ENCODE measurements at places on chromosomes 11 and 22. TPM values are rescaled to one million over a fixed set of nuclear protein-coding genes. Genes with fewer than 3 reads are reported as not detected.

KRTAP5-7 gene
- total RNA-seq, result 0.17 TPM

TIGD3 gene
- total RNA-seq, result 1.4 TPM

VSIG2 gene
- total RNA-seq, result 1.3 TPM

PLA2G3 gene
- total RNA-seq, result 0.77 TPM

DNA sequence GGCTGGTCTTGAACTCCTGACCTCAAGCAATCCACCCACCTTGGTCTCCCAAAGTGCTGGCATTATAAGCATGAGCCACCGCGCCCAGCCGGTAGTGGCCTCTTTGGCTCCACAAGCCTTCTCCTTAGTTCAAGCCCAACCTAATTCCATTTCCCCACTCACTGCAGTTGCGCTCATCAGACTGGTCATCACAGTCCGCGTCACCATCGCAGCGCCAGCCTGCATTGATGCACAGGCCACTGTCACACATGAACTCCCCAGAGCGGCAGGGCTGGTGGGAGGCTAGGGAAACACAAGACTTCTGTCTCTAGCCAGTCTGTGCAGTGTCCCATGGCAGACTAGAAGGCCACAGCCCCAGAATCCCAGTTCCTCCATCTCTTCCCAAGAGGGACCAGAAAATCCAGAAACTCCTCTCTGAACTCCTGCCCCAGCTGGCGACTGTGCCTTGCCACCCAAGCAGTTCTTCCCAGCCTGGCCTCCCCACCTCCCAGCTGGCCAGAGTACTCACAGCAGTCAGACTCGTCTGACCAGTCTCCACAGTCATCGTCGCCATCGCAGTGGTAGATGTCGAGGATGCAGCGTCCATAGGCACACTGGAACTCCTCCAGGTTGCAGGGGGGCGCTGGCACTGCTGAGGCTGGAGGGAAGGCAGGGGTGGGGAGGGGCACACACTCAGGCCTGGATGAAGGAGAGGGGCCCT lies 19.8 kb downstream of the LRP4 start:
- H3K4me3 ChIP-seq, result no peak overlapping the region
- H3K36me3 ChIP-seq, result peaks cover 52% of the 10 kb centered on the region
- peaks cover 24% of the 10 kb centered on the region for H3K4me1 ChIP-seq
- H3K27me3 ChIP-seq, result no peaks in the 10 kb centered on the region
- no peak for DNase-seq

- H3K36me3 ChIP-seq, result no peaks in the 10 kb centered on the region
- no peaks in the 10 kb centered on the region for H3K4me1 ChIP-seq
- no peak for DNase-seq
Observed at GRCh38 chr11:83257761-83258168, 28.4 kb downstream of the CCDC90B start.

- no peak for DNase-seq
- H3K27ac ChIP-seq, result no peak overlapping the region
- H3K36me3 ChIP-seq, result peaks cover 77% of the 10 kb centered on the region
- no peaks in the 10 kb centered on the region for H3K27me3 ChIP-seq
- H3K4me1 ChIP-seq, result no peaks in the 10 kb centered on the region
- no peak overlapping the region for H3K4me3 ChIP-seq
Observed at GRCh38 chr22:39511226-39511625, 9.1 kb upstream of the ATF4 start.

DNA sequence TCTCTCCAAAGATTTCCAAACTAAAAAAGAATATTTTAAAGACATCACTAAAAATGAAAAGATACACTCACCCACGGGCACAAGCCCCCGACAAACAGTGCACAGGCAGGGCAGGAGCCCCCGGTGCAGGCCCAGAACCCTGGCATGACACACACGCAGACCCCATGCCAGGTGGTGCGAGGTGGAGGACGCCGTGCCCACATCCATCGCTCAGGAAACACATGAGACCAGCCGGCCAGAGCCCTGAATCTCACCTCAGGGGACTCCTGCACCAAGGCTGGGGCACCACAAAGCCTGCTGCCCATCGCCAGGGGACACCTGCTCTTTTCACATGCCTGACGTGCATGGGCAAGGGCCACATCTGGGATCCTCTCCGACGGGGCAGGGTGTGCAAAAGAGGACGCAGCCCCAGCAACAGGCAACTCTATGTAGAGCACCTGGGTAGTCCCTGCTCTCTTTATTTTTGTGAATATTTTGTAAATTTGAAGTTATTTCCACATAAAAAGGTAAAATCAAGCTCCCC lies 13.4 kb downstream of the BRD1 start:
- no peak overlapping the region for H3K4me3 ChIP-seq
- no peaks in the 10 kb centered on the region for H3K27me3 ChIP-seq
- H3K36me3 ChIP-seq, result peaks cover 64% of the 10 kb centered on the region
- DNase-seq, result no peak

- DNase-seq, result no peak
- H3K4me3 ChIP-seq, result no peak overlapping the region
Observed at GRCh38 chr11:119619665-119620064, 109.3 kb downstream of the NECTIN1 start.

GRCh38 chr22:45526768-45527360 lies 24.2 kb downstream of the FBLN1 start:
- H3K27me3 ChIP-seq, result no peaks in the 10 kb centered on the region
- H3K4me1 ChIP-seq, result no peaks in the 10 kb centered on the region
- peaks cover 44% of the 10 kb centered on the region for H3K36me3 ChIP-seq
- no peak for DNase-seq

DNA sequence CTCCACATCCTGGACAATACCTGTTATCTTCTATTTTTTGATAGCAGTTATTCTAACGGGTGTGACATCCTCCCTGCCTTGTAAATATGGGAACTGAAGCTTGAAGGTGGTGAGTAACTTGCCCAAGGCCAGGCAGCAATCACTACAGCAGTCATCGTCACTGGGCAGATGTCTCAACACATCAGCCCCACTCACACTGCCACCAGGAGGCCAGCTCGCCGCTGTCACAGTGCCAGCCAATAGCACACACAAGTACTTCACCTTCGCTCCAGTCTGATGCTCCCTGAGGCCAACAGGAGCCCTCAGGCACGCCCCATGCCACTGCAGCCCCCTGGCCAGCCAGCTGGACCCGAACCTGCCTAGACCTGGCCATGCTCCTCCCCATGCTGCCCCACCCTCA lies 4.9 kb upstream of the TTLL1 start:
- no peak overlapping the region for H3K27ac ChIP-seq
- H3K36me3 ChIP-seq, result no peaks in the 10 kb centered on the region
- DNase-seq, result no peak

DNA sequence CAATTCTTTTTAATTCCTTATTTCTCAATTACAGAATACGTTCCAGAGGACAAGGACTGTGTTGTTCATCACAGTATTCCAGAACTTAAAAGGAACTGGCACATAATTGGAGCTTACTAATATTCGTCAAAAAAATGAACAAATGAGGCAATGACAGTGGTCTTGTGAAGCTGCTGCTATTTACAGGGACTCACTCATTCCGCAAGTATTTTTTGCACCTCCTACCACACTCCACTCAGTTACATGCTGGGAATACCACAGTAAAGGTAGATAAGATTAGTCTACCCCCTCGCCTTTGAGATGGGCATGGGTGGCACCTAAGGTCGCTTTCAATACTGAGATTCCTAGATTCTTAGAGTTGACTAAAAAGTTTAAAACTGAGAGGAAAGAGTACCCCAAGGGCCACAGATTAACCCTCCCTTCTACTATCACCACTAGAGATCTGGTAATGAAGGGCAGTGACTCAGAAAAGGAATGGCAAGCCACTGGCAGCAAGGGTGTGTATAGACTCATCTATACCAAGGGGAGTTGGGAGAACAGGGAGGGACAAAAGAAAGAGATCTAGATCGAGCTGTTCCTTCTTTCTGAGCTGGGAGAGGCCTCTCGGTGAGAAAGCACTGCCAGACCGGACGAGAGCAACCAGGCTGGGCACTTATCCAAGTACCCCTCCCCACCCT lies 85.0 kb downstream of the RPL27A start:
- H3K36me3 ChIP-seq, result no peaks in the 10 kb centered on the region
- H3K4me1 ChIP-seq, result peaks cover 16% of the 10 kb centered on the region
- H3K27me3 ChIP-seq, result no peaks in the 10 kb centered on the region
- no peak overlapping the region for H3K27ac ChIP-seq
- no peak overlapping the region for H3K4me3 ChIP-seq

DNA sequence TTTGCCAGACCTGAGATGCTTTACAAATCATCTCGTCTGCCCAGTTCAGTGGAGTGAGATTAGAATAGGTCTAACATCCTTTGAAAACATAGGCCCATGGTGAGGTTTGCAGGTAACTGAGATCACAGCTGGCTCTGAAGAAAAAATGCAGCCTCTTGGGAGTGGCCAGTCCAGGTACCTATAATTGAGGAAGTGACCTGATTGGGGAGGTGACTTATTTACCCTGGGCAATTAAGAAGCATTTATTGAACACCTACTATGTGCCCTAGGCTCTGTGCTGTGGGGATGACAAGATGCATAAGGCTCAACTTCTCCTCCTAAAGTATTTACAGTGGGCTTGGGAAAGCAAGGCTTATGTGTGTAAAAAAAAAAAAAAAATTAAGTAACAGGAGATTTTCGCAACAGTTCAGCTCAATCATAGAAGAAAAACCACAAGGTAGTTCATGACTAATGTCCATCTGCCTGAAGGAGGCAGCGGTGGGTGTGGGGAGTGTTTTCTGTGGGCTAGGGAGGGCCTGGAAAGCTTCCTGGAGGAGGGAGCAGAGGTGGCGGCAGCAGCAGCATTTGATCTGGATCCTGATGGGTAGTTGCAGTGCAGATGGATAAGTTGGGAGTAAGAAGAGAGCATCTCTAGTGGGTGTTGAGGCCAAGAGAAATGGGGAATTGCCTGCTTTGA lies 16.1 kb downstream of the MICAL2 start:
- no peak for DNase-seq
- peaks cover 5% of the 10 kb centered on the region for H3K27me3 ChIP-seq
- no peak overlapping the region for H3K27ac ChIP-seq
- H3K4me1 ChIP-seq, result peaks cover 5% of the 10 kb centered on the region

DNA sequence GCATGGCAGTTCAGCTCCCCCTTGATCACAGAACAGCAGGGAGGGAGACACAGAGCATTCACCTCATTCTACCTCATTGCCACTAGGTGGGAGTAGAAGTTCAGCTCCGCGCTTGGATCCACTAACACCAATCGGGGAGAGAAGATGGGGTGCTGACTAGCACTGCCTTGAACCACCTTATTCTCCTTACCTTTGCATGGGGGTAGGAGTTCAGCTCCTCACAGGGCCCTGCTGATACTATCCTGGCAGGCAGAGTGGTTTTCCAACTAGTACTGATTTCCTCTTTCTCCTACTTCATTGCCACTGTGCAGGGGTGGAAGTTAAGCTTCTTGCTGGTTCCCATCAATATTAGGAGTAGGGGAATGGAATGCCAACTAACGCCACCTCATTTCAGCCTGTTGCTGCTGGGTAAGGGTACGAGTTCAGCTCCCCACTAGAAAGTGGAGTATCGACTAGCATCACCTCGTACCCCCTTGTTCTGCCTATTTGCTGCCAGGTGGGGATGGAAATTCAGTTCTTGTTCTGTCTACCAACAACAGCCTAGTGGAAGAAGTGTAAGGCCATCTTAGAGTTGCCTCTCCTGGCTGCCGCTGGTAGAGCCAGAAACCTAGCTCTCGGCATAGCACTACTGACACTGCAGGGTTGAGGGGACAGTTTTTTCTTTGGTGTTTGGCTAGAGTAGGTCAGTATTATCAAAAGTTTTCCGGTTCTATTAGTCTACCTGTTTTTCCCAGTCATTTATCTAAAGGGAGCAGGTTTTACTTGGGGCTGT lies 550.9 kb upstream of the CCDC90B start:
- DNase-seq, result peak; percentile 78
- no peaks in the 10 kb centered on the region for H3K4me1 ChIP-seq
- H3K27ac ChIP-seq, result no peak overlapping the region
- H3K4me3 ChIP-seq, result no peak overlapping the region
- H3K27me3 ChIP-seq, result no peaks in the 10 kb centered on the region

DNA sequence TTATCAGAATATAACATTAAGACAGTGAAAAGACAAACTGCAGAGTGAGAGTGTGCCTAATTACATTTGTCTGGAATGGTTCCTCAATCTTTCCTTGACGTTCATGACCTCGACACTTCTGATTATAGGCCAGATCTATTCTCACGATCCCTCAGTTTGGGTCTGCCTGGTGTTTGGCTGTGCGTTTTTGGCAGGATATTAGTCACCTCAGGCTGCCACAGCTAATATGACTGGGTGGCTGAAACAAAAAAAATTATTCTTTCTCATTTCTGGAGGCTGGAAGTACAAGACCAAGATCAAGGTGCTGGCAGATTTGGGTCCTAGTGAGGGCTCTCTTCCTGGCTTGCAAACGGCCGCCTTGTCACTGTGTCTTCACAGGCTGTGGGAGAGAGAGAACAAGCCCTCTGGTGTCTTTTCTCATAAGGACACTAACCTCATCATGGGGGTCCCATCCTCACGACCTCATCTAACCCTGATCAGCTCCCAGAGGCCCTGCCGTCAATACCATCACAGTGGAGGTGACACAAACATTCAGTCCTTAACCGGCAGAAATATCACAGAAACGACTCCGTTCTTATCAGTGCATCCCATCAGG lies 23.2 kb downstream of the IFITM10 start:
- H3K4me1 ChIP-seq, result peaks cover 10% of the 10 kb centered on the region
- H3K27me3 ChIP-seq, result peaks cover 2% of the 10 kb centered on the region
- no peaks in the 10 kb centered on the region for H3K36me3 ChIP-seq
- no peak overlapping the region for H3K27ac ChIP-seq

DNA sequence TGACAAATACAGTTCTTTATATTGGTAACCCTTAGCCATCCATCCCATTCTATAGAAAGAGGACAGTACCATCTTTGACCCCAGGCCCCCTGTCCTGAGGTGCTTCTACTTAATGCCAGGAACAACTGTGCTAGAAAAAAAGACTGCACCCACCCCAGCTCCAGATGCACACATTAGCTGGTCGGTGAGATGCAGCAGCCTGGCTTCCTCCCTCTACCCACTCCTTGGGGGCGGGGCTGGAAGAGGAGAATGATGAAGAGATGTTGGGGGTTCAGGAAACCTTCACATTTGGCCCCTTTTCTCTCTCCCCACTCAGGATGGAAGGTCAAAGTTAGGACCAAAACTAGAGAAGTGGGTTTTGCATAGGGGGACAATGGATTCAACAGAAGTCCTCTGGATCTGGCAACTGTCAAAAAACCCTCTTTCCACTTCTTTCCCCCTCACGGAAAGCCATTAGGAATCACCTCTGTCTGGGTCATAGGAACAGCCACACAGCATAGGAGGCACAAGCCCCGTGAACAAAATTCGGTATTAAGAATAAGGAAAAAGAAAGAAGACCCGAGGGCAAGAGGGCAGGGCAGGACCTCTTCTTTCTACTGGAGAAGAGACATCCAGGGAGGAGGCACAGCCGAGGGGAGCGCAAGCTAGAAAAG lies 755 bp downstream of the NRIP3 start:
- H3K4me1 ChIP-seq, result peaks cover 16% of the 10 kb centered on the region
- H3K36me3 ChIP-seq, result no peaks in the 10 kb centered on the region

GRCh38 chr22:22574361-22574760 lies 15.3 kb upstream of the PRAME start:
- no peak overlapping the region for H3K4me3 ChIP-seq
- H3K27ac ChIP-seq, result no peak overlapping the region
- no peaks in the 10 kb centered on the region for H3K27me3 ChIP-seq
- DNase-seq, result no peak

GRCh38 chr11:4682623-4683419 lies 14.8 kb downstream of the OR51E2 start:
- no peaks in the 10 kb centered on the region for H3K27me3 ChIP-seq
- no peaks in the 10 kb centered on the region for H3K4me1 ChIP-seq
- no peak overlapping the region for H3K4me3 ChIP-seq
- no peak overlapping the region for H3K27ac ChIP-seq
